ENCODE measurements at places on chromosomes 4 and X.

DNA sequence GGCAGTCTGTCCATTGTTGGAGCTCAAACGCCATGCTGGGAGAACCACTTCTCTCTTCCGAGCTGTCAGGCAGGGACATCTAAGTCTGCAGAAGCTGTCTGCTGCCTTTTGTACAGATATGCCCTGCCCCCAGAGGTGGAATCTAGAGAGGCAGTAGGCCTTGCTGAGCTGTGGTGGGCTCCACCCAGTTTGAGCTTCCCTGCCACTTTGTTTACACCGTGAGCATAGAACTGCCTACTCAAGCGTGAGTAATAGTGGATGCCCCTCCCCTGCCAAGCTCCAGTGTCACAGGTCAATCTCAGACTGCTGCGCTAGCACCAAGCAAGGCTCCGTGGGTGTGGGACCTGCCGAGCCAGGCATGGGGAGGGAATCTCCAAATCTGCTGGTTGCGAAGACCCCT is 145.7 kb downstream of the VSIG4 start:
- no peak for DNase-seq

DNA sequence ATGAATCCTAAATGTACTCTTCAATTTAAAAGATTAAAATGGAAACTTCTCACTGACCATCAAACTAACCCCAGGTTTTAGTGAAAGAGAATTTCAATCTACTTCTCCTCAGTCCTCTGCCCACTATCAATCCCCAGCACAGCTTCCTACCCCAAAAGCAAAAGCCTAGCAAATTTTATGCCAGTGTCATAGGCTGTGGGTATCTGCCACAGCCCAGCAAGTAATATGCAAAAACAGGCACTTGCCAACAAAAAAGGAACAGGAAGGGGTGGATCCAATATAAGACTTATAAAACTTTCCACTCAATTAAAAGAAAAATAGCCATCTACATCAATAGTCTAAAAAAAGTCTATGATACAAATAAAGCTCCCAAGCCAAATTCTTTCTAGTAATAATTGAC is 22.3 kb downstream of the CAMK2D start:
- no peak for DNase-seq

- no peak for DNase-seq
These were observed 109.7 kb upstream of the ARX start for GRCh38 chrX:25125483-25125882.

DNA sequence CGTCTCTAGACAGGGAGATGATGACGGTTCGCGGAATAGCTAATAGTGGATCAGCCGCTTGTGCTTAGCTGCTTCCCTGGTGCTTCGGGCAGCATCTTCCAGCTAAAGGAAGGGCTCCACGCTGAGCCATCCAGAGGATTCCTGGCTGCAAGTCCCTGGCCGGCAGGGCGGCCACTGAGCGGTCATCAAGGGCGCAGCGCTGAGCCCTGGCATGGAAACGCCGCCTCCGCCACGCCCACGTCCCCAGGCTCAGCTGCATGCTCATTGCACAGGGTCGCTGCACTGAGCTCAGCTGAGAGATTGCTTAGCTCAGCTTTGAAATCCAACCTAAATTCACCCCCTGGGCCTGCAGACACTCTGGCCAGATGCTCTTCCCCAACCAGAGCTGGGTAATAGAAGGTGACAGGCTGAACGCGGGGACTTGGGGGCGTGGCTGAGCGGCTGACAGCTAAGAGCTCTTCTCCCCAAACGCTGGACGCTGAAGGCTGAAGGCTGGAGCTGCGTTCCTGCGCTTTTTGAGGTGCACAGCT is 118.2 kb upstream of the KIT start:
- DNase-seq, result no peak

DNA sequence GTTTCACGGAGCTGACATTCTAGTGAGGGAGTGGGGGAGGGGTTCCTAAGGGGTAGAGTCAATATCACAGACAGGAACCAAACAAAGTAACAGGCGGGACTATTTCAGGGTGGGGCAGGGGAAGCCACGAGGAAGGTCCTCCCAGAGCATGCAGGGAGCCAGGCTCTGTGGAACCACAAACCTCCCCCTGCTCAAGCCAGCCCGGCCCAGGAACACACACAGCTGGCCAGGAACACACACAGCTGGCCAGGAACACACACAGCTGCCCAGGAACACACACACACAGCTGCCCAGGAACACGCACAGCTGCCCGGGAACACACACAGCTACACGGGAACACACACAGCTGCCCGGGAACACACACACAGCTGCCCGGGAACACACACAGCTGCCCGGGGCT is 24.8 kb downstream of the EVC2 start:
- no peak for DNase-seq

GRCh38 chr4:136741468-136741867 is 790.8 kb downstream of the PCDH18 start:
- DNase-seq, result no peak

DNA sequence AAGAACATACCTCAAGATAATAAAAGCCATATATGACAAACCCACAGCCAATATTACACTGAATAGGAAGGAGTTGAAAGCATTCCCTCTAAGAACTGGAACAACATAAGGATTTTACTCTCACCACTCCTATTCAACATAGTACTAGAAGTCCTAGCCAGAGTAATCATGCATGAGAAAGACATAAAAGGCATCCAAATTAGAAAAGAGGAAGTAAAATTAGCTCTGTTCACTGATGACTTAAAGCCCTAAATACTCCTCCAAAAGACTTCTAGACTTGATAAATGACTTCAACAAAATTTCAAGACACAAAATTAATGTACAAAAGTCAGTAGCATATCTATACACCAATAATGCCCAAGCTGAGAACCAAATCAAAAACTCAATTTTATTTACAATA is 235.7 kb downstream of the NKX6-1 start:
- no peak for DNase-seq

DNA sequence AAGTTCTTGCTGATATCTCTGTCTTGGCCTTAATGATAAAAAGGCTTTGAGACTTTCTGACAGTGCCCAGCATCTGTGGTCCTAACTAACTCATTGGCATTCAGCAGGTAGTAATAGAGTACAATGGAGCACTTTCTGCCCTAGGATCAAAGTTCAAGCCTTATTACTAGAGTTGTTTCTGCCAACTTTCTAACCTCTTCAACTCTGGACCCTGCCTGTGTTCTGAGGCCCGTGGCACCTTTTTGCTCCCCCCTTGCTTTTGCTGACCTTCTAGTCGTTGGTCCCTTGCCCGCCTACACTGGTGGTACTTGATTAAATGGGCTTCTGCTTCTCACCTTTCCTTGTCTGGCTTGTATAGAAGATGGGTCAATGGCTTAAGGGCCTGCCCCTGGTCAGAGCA is 126.3 kb downstream of the PPARGC1A start:
- DNase-seq, result no peak

DNA sequence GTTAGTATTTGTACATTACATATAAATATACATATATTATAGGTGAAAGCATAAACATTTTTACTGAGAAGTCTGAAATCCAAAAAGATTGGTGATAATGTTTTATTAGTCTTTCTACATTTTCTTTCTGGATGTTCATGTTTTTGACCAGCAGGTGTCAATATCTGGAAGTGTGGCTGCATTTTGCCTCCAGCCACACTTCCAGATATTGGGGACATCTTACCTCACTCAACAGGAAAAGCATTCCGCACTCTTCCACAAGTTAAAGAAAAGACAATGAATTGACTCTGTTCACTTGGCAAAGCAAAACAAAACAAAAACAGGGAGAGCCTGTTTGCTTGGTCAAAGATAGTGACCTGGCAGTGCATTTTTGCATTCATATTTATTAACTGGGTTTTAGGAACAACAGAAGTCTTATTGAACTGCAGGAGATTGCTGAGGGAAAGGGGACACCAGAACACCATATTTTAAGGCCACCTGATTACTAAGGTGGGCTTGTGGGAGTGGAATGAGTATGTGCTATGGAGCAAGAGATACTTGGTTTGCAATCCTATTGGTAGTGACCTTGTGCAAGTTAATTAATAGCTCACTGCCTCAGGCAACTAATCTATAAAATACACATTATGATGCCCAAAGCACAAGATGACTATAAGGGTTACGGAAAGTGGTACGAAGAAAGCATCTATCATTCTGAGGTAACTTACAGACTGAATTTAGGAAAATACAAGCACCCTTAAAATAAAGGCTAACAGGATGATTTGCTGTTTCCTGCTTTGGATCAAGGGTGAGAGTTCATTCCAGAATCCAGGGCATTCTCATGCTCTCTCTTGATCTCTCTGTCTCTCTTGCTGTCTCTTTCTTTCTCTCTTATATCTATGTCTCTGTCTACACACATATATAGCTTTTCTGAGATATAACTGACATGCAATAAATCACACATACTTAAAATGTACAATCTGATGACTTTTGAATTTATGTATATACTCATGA is 389.9 kb upstream of the EMCN start:
- peak; percentile 9 for DNase-seq

GRCh38 chr4:142579443-142579842 is 266.7 kb downstream of the INPP4B start:
- DNase-seq, result no peak

- DNase-seq, result no peak
These were observed 549.3 kb downstream of the ARAP2 start for GRCh38 chr4:35695003-35695402.

GRCh38 chr4:184375027-184375426 is 99.3 kb downstream of the IRF2 start:
- peak; percentile 45 for DNase-seq

- DNase-seq, result no peak
These were observed 155.4 kb downstream of the AFAP1 start for GRCh38 chr4:7784131-7784870.

DNA sequence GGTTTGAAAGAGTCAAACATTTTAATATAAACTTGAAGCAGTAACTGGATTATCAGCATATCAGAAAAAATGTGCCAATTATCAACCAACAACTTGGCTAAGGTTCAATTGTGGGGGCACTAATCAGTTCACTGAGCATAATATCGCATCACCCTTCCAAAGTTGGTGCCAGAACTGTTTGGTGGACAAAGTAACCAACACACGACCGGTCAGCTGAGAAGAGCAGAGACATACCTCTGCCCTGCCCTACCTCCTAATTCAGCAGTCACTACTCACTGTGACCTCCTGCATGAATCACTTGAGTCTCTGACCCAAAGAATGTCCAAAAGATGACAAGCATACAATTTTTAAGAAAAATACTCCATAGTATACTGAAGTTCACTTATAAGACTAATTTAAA is 53.2 kb downstream of the TSPAN5 start:
- no peak for DNase-seq

DNA sequence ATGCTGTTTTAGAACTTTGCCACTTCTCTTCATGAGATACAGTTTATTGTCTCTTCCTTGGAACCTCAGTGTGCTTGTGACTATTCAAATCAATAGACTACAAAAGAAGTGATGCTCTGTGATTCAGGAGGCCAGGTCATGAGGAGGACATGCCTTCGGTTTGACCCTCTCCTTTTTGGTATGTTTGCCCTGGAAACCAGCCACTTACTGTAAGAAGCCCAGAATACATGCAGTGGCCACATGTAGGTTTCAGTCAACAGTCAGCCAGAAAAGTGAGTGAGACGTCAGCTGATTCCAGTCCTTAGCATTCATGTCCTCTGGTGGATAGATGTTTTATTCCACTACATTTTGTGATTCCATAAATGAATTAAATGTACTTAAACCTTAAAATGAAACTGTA is 328.7 kb downstream of the PCDH18 start:
- DNase-seq, result no peak

DNA sequence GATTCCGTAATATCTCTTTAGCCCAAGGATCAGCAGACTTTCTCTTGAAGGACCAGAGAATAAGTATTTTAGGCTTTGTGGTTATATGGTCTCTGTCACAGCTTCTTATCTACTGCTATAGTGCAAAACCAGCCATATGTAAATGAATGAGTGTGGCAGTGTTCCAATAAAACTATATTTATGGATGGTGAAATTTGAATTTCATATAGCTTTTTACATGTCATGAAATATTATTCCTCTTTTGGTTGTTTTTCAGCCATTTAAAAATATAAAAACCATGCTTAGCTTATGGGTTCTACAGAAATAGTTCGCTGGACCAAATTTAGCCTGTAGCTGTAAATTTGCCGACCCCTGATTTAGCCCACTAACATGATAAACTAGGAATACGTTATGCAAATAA is 18.0 kb upstream of the MSMO1 start:
- DNase-seq, result no peak

DNA sequence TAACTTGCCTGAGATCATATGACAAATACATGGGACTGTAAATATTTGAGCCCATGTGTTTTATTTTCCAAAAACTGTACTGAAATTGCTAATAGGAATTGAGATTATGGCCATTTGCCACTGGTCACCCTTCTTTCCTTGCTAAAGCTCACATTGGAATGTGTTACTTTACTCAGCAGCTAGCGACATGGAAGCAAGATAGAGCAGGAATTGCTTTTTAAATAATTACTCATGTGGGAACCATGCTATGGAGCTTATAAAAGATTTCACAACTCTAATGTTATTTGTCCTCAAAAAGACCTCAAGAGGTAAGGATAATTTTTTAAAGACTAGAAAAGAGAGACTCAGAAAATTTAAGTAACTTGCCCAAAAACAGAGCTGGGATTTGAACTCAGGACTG is 48.8 kb upstream of the AFAP1 start:
- DNase-seq, result peak; percentile 19

GRCh38 chr4:53688186-53688790 is 97.0 kb upstream of the LNX1 start:
- DNase-seq, result peak; percentile 23

GRCh38 chrX:40156470-40157227 is 58.9 kb upstream of the BCOR start:
- no peak for DNase-seq

DNA sequence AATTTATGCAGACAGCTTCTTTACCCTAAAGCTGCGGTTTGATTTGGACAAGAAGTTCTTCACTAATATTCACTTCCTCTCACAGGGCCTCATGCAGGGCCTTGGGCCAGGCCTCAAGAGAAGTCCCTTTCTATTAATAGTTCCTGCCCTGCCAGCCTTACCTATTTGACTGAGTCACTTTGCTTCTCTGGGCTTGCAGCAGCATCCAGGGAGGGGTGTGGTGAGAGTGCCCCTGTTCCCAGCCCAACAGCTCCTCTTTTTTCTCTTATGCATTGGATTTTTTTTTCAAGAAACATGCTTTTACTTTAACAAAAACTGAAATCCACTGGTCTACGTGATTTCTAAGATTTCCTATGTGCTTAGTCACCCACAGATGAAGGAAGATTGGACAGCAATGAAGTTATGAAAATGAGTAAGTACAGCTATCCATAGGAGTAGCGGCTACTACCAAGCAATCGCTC is 26.7 kb downstream of the FAM156B start:
- DNase-seq, result peak; percentile 14

GRCh38 chrX:13033193-13033592 is 11.2 kb downstream of the FAM9C start:
- DNase-seq, result no peak

DNA sequence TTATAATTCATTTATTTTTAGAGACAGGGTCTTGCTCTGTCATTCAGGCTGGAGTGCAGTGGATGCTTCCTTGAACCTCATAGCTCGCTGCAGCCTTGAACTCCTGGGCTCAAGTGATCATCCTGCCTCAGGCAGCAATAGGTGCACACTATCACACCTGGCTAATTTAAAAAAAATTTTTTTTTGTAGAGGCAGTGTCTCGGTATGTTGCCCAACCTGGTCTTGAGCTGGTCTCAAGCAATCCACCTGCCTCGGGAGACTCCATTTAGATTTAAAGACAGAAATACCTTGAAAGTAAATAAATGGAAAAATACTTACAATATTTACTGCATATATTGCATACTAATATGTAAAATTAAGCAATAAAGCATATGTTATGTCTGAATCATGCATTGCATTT is 40.3 kb upstream of the MAB21L2 start:
- no peak for DNase-seq

GRCh38 chr4:76457885-76458284 is 22.9 kb downstream of the SHROOM3 start:
- DNase-seq, result peak; percentile 34

- DNase-seq, result no peak
These were observed 201.3 kb downstream of the NSUN7 start for GRCh38 chr4:40951026-40951425.

Measured in RWPE1 (cell line).